ENCODE measurements at places on chromosomes 11 and 22. TPM values are rescaled to one million over a fixed set of nuclear protein-coding genes. Genes with fewer than 3 reads are reported as not detected.
A peak's percentile ranks its signal among the peaks of the same experiment; 100 is the strongest.

Gene BSCL2
- 41.0 TPM for total RNA-seq

Gene OR56A1
- not detected for total RNA-seq

DNA sequence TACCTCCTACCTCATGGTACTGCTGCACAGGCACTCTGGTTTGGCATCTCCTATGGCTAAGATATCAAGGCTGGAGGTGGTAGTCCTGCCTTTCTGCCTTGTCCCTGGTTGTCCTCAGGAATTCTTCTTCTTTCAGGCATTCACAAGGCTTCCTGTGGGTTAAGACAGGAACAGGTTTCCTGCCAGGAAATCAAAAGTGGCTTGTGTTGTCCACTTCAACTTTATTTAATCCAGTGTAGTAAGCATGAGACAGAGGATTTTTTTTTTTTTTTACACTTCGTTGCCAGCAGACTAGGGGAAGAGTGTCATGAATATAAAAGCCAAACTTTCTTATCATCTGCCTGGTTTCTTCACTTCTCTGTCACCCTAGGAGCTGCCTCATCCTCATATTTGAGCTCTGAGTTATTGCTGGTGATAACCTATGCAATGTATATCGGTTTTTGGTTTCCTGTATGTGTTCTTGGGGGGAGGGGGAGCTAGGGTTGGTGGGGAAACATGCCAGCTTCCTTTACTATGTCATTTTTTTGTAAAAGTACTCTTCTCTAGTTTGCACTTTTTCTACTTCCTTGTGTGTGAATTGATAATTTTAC, 50.2 kb downstream of the XKR3 start:
- no peak overlapping the region for H3K27ac ChIP-seq
- H3K27me3 ChIP-seq, result peaks cover 2% of the 10 kb centered on the region
- no peak overlapping the region for H3K4me3 ChIP-seq
- DNase-seq, result no peak
- peaks cover 7% of the 10 kb centered on the region for H3K4me1 ChIP-seq
- H3K36me3 ChIP-seq, result no peaks in the 10 kb centered on the region

DNA sequence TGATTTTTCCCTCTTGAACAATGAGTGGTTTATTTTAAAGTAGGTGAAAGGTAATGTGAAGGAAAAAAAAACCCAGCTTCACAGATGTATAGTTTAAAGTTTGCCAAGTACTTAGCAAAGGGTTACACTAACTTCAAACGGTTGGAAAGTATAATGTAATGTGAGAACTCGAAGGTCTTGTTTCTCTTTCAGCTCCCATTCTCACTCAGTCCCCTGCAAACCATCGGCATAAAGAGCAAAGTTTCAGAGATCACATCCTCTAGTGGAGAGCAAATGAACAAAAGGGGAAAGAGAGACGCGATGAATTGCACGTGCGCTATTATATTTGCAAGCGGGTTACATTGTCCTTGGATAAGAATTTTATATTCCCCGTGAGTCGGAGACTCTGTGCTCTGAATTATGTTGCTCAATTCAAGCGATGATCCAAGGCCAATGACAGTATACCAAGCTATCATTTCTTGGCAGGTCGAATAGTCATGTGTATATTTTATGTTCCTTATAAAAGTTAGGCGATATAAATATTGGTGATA, 37.6 kb upstream of the BIRC3 start:
- H3K4me1 ChIP-seq, result peaks cover 10% of the 10 kb centered on the region
- H3K4me3 ChIP-seq, result no peak overlapping the region
- peaks cover 3% of the 10 kb centered on the region for H3K27me3 ChIP-seq
- DNase-seq, result no peak
- no peaks in the 10 kb centered on the region for H3K36me3 ChIP-seq

GRCh38 chr11:70825893-70826540, 426.4 kb downstream of the SHANK2 start:
- H3K4me1 ChIP-seq, result no peaks in the 10 kb centered on the region
- H3K27ac ChIP-seq, result no peak overlapping the region
- DNase-seq, result no peak
- H3K36me3 ChIP-seq, result no peaks in the 10 kb centered on the region

Gene TRIM49
- total RNA-seq, result not detected

GRCh38 chr11:66011239-66011784, 496 bp upstream of the CST6 start:
- no peak for DNase-seq

Gene DEFB131B
- total RNA-seq, result not detected

Gene MDK
- total RNA-seq, result 10.5 TPM

Gene RBFOX2
- 0.99 TPM for total RNA-seq

DNA sequence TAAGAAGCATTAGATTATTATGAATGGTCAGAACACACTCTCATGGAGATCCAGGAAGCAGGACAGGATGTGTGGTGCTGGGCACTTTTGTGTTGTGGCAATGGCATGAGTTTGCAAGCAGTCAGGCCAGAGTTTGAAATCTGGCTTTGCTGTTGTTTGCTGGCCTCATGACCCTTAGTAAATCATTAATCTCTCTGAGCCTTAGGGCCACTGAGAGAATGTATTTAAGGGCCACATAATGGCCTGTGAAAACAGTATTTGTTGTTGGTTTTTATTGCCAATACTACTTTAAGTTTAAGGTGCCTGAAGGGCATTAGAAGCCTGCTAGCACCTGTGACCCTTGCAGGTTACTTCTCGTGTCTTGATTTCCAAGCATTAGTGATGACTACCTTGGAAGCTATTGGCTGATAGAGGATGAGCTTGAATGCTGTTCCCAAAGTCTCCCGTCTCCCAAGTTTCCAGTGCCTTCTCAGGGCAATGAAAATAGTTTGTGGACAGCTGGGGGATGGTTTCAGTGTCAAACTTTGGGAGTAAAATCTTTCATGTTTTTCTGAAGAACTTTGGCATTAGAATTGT, 24.6 kb downstream of the STIM1 start:
- H3K4me3 ChIP-seq, result no peak overlapping the region
- DNase-seq, result no peak
- peaks cover 6% of the 10 kb centered on the region for H3K36me3 ChIP-seq
- H3K27me3 ChIP-seq, result no peaks in the 10 kb centered on the region
- peak overlapping the region; percentile 36 for H3K27ac ChIP-seq

DNA sequence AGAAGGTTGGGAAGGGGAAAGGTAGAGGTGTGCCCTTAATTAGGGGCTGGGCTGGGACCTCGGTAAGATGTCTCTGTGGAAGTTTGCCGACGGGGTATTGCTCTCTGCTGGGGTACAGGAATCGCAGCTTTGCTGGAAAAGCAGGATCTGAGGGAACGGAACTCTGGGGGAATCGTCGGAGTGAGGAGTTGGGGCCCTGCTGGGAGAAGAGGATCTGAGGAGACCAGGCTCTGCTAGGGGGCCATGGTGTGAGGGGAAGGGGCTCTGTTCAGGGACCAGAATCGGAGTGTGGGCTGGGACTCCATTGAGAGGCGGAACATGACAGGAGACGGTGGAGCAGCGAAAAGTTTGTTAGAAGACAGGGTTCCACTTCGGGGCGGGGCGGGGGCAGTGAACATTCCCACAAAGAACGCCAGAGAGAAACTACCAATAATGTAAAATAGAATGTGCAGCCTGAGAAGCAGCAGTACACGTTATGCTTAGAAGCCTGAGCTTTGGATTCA, 456 bp downstream of the AAMDC start:
- H3K4me1 ChIP-seq, result peaks cover 26% of the 10 kb centered on the region
- H3K27me3 ChIP-seq, result no peaks in the 10 kb centered on the region

- H3K27me3 ChIP-seq, result no peaks in the 10 kb centered on the region
- H3K27ac ChIP-seq, result peak overlapping the region; percentile 83
- peaks cover 8% of the 10 kb centered on the region for H3K36me3 ChIP-seq
- peak overlapping the region; percentile 49 for H3K4me3 ChIP-seq
- H3K4me1 ChIP-seq, result peaks cover 71% of the 10 kb centered on the region
Observed at GRCh38 chr11:12086271-12087074, 23.9 kb upstream of the MICAL2 start.

DNA sequence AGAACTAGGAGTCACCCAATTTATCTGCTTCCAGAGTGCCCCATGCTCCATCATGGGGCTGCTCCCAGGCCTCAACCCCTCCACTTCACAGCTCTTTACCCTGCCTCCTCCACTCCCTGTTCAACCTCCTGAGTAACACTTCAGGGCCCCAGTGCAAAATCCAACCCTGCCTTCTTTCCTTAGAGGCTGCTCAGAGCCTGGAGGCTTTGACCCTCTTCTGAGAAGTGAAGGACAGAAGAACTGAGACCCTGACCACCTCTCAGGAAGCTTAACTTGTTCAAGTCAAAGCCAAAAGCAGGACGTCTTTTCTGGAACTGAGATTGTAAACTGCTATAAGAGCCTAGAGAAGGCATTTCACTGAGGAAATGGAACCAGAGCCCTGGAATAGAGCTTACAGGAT, 15.5 kb downstream of the EIF3F start:
- H3K27me3 ChIP-seq, result no peaks in the 10 kb centered on the region
- H3K36me3 ChIP-seq, result peaks cover 8% of the 10 kb centered on the region
- no peak overlapping the region for H3K4me3 ChIP-seq
- H3K27ac ChIP-seq, result no peak overlapping the region
